ENCODE measurements at places on chromosomes 2 and 18.

- no peak for DNase-seq
Observed at GRCh38 chr2:197943731-197944130, 139.3 kb downstream of the PLCL1 start.

DNA sequence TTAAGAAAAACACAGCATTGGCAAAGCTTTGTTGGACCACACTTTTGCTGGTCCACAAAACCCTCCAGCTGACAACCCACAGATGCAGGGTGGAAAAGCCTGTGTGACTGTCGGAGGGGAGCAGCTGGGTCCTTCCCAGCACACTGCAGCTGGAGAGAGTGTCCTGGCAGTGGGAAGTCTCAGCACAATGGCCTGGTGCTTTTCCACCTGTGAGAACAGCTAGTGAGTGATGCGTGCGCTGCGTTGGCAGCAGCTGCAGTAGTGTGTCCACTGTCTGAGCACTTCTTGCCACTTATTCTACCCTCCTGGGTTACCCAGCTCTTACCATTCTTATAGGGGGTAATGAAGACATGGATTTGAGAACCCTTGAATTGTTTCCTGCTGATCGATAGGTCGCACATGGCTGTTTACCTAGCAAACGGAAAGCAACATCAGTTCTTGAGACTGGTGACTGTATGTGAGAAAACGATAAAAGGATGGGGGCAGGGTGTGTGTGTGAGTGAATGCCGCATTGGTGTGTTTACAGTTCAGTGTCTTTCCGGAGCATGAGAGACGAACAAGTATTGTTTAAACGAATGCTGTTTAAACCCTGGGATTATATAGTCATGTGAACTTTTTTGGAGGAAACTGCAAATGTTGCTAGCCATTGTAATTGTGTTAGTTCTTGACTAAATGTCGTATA, 69.7 kb downstream of the LYPD6 start:
- no peak for DNase-seq

DNA sequence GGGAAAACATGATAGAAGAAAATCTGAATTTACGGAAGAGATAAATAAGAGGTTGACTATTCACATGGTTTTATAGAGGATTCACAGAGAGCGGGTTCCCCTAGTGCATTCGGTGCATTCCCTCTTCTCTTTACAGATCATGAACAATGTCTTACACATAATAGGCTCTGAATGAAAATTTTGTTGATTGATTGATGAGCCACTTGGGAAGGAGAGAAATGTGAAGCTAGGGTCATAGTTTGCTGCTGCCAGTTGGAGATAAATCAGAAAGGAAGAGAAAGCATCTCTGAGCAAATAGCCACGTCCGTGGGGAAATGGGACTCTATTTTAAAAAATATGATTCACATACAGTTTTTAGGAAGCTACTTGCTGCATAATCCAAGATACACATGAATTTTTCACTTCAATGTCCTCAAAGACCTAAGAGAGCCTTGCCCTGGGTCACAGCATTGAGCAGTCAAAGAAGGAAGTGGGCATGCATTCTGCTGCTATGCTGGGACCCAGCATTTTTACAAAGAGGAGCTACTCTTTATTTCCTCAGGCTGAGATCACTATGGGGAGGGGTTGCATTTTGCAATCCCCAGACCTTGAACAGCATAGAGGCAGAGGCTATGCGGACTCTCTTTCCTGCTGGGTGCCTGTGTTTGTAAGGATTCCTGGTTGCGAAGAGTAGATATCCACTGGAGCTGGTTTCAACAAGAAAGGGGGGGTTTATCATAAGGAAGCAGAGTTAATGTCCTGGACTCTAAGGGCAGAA, 395.3 kb downstream of the TSN start:
- no peak for DNase-seq

DNA sequence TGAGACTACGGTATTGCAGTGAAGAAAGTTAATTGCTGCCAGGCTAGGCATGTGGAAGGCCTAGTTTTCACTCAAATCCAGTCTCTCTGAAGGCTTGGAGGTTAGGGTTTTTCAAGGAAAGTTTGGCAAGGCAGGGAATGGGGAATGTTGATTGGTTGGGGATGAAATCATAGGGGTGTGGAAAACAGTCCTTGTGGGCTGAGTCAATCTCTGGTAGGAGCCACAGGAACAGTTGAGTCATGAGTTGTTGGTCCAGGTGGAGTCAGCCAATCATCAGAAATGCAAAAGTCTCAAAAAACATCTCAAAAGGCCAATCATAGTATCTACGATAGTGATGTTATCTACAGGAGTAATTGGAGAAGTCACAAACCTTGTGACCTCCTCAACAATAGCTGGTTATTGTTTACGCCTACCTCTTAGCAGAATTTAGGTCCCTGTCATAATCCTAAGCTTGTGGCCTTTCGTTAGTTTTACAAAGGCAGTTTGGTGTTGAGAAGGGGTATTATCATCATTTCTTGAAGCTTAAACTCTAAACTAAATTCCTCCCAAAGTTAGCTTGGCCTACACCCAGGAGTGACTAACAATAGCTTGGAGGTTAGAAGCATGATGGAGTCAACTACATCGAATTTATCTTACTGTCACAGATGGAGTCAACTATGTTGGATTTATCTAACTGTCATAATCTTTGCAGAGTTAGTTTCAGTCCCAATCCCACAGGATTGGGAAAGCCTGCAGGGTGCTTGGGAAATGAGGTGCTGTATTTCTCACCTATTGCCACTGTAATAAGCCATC, 33.7 kb upstream of the APCDD1 start:
- DNase-seq: no peak

DNA sequence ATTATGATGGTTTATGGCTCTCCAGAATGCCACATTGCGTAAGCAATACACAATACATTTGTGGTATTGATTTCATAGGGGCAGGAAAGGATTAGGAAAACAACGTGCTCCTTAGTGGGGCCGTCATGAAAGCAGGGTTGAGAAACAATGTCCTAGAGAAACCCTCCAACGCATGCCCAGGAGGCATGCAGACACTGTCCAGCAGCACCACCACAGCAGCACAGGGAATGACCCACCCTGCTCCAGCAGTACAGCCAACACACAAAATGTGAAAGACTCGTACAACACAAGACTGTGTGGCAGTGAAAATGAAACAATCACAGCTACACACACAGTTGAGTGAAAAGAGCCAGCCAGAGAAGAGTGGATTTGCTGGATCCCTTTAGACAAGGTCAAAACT, 66.3 kb downstream of the FAM168B start:
- no peak for DNase-seq

DNA sequence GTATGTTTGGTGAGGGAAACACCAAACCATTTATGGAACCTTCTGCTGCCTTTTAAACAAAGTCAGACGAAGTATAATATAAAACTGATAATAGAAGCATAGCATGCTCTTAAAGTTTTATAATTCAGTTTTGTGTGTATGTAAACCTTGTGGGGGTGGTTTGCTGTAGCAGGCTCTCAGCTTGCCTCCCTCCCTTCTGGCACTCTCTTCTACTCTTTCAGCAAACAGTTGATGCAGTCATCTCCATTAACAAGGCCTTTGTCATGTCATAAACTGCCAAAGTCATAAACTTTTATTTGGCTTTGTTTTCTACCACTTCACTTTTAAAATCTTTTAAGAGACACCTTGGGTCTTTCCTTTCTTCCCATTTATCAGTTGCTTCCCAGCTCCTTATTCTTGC, 448.2 kb upstream of the SETBP1 start:
- no peak for DNase-seq

DNA sequence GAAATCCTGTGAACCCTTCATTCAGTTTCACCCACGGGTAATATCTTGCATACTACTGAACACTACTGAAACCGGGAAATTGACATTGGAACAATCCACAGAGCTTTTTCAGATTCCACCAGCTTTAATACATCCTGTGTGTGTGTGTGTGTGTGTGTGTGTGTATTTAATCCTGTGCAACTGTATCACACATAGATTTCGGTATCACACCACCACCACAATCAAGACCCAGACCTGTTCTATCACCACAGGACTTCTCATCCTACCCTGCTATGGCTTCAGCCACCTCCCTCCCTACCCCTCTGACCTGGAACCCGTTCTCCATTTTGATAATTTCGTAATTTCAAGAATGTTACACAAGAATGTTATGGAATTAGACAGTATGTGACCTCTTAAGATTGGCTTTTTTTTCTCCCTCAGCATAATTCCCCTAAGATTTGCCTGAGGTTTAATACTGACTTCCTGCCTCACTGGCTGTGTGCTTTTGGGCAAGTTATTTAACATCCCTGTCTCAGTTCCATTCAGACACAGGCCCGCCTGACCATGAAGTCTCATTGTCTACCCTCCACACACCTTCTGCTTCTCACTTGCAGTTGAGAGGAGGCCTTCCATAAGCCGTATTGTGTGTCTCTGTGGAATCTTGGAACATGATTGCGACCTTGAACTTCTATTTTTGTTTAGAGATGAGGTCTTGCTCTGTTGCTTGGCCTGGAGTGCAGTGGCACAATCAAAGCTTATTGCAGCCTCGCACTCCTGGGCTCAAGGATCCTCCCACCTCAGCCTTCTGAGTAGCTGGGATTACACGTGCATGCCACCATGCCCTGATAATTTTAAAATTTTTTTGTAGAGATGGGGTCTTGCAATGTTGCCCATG, 14.4 kb upstream of the TMEM131 start:
- DNase-seq: no peak

DNA sequence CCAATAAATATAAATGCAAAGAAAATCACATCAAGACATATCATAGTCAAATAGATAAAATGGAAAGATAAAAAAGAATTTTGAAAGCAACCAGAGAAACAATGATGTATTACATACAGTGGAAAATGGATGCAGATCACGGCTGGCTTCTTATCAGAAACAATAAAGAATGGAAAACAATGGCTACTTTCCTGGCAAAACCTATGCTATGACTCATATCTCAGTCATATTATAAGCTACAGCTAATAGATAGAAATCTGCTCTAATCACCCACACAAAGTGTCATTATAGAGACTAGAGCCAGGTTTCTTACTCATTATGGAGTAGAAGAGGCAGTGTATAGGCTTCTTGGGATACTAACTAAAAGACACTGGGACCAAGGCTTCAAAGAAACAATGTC, 93.5 kb upstream of the TACR1 start:
- DNase-seq: no peak

DNA sequence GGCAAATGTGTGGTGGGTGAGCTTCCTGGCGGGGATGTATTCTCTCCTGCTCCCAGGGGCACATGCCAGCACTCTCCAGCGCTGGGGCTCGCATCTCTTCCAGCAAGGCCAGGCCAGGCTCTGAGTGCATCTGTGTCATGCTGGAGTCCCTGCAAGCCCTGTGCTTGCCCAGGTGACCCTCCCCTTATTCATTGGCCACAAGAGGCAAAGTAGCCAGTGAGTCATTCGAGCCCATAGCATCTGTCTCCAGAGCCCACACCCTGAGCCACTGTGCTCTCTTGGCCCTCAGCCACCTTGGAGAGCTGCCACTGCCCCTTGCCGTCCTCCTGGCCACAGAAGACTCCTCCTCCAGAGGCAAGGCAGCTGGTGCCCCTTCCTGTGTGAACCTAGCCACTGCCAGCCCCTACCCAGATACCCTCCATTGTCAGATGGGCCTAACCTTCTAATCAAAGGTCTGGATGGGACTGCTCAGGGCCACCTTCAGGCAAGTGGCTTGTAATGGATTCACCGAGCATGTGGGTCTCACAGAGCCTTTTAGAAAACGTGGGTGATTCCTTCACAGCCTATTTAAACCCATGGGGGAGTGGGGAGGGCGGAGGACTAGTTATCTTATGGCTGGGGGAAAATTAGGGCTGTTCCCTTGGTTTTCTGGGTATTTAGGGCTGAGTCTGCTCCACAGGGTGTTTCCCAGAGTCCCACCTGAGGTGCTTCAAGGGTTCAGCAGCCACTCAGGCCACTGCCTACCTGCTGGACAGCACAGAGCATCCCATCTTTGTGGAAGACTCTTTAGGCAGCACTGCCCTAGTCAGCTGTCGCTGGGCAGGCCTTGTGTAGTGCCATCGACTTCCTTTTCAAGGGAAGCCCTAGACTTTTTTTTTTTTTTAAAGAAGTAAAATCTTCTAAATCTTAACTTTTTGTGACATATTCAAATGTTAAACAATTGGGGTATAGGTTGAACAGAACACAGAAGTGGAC, 137.4 kb downstream of the ACOXL start:
- DNase-seq: no peak

DNA sequence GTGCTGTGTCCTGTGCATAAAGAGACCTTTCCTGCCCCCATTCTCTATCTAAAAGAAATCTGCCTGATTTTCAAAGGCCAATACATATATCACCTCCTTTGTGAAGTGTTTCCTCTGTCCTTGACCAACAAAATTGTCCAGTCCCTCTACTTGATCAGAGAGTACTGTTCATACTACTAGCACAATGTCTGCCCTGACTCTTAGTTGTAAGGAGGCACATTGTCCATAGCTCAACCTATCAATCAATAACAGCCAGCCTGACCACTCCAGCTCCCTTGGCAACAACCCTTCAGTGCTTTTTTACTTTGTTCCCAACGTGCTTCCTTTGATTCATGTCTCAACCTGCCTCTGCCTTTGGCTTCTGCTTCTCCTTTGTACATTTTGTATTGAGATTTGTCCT, 398.9 kb downstream of the TRIB2 start:
- no peak for DNase-seq

GRCh38 chr2:118322406-118322805, 234.1 kb downstream of the INSIG2 start:
- DNase-seq: no peak

Measured in activated B cell treated with CpG ODN at 0.5 μM for 24 hours (primary cell).